Keratinocyte (primary cell): ENCODE measurements at places on chromosomes 16 and 17. TPM values are rescaled to one million over a fixed set of nuclear protein-coding genes. Genes with fewer than 3 reads are reported as not detected.

GRCh38 chr17:4609761-4610160 is 25.4 kb downstream of the SMTNL2 start:
- no peak for DNase-seq

GRCh38 chr17:72287586-72287985 is 166.8 kb downstream of the SOX9 start:
- DNase-seq: no peak

DNA sequence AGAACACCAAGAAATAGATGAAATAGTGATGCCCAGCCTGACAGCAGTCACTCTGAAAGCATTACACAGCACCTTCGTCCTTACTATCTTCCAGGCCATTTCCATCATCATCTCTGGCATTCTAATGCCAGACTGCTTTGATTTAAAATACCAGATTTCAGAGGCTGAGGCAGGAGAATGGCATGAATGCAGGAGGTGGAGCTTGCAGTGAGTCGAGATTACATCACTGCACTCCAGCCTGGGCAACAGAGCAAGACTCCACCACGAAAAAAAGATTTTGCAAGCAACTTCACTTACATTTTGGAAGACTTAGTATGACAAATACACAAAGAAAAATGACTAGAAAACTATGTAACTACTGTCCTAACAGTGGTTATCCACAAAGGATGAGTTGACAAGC is 244.0 kb downstream of the CPPED1 start:
- DNase-seq: no peak

DNA sequence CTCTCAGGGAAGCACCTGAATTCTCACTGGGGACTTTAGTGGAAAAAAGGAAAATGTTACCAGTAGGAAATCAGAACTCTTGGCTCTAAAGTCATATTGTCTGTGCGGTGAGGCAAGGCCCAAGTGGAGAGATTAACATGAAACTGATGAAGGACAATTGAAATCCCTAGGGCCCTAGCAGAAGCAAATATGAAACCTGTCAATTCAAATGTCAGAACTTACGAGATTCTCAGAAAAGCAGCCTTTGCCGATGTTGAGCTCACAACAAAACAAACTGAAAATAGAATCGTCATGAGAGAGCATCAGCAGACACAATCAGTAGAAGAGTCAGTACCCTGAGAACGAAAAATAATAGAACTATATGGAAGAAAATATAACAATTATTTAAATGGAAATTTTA is 108.8 kb downstream of the ELAC2 start:
- DNase-seq: no peak

DNA sequence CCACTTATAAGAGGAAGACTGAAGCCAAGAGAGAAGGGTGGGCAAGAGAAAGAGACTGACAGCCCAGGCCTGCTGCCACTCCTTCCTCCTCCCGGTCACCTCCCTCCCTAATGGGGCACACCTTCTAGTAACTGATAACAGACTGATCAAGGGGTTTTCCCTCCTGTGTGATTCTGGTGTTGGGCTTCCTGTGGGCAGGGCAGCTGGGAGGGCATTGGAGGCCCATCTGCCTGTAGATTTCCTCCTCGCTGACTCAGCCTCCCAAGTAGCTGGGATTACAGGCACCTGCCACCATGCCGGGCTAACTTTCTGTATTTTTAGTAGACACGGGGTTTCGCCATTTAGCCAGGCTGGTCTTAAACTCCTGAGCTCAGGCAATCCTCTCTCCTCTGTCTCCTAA is 16.2 kb downstream of the CA4 start:
- DNase-seq: no peak

The TEX14 gene
- polyA plus RNA-seq: 0.03 to 0.27 TPM (median 0.16 TPM) in 3 replicates

The CSH2 gene
- not detected in 3 replicates for polyA plus RNA-seq

DNA sequence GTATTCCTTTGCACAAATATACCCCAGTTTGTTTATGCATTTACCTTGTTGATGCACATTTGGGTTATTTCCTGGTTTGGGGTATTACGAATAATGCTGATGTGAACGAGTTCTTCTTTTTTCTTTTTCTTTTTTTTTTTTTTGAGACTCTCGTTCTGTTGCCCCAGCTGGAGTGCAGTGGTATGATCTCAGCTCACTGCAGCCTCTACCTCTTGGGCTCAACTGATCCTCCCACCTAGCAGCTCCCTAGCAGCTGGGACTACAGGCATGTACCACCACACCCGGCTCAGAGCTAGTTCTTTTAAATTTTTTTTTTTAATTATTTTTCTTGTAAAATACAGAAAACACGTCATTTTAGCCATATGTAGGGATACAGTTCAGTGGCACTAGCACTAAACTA is 14.1 kb downstream of the RAB40C start:
- no peak for DNase-seq

The CMTM1 gene
- 0.23 to 0.85 TPM (median 0.24 TPM) in 3 replicates for polyA plus RNA-seq

The ABCC6 gene
- 0.01 TPM in 1 of 3 replicates, not detected in the others for polyA plus RNA-seq

GRCh38 chr16:85113168-85113733 is 979 bp upstream of the CIBAR2 start:
- DNase-seq: no peak

DNA sequence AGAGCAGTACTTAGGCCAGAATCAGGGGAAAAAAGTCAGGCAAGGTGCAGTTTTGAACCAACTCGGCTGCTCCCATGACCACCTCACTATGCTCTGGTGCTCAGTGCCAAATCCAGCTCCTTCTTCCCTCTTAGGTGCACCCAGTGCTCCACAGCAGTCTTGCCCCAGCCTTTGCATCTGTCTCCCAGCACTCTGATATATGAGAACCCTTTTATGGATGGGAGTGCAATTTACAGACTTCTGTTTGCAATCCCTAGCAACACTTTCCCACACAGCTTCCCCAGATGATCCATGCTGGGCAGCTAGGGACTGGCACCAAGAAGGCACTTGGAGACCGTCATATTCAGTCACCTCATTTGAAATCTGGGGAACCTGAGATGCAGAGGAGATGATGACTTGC is 267.9 kb upstream of the CCL2 start:
- no peak for DNase-seq

DNA sequence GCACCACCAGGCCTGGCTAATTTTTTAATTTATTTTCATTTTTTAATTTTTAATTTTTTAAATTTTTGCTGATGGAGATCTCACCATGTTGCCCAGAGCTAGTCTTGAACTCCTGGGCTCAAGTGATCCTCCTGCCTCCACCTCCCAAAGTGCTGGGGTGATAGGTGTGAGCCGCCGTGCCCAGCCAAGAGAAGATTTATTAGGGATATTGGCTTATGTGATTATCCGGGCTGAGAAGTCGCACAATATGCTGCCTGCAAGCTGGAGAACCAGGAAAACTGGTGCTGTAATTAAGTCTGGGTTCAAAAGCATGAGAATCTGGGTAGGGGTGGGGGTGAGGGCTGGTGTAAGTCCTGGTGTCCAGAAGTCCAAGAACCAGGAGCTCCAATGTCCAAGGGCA is 2.5 kb upstream of the C16orf90 start:
- no peak for DNase-seq

DNA sequence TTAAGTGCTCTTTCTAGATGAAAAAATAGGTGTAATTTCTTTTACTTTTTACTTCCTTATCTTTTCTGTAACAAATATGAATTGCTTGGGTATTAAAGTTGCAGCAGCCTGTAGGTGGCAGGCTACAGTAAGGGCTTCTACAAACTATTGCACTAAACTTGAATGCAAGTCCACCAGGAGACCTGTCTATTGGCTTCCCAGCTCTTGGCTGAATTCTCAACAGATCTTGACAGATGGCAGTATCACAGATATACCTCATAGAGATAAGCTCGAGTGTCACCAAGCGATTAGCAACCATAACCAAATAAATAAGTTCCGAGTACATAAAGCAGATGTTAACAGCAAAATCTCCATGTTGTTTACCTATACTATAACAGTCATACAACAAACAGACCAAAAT is 5.9 kb downstream of the BBS2 start:
- no peak for DNase-seq

GRCh38 chr17:561116-561515 is 153.5 kb downstream of the VPS53 start:
- no peak for DNase-seq

The CISD3 gene
- 10.4 to 25.6 TPM (median 17.1 TPM) in 3 replicates for polyA plus RNA-seq

- no peak for DNase-seq
These were observed 68.4 kb upstream of the GSG1L start for GRCh38 chr16:28131743-28132393.

GRCh38 chr16:2082171-2082982 is 34.6 kb downstream of the TSC2 start:
- no peak for DNase-seq

DNA sequence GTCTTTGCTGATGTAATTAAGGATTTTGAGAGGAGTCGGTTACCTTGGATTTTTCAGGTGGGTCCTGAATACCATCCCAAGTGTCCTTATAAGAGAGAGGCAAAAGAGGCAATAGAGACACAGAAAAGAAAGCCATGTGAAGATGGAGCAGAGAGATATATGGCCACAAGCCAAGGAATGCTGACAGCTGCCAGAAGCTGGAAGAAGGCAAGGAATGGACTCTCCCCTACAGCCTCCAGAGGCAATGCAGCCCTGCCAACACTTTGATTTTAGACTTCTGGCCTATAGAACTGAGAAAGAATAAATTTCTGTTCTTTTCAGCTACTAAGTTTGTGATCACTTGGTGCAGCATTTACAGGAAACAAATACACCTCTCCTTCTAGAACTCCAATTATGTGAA is 8.2 kb upstream of the RNFT1 start:
- DNase-seq: no peak

The HSF5 gene
- 0.01 TPM in 1 of 3 replicates, not detected in the others for polyA plus RNA-seq

The SDK2 gene
- 1.8 to 4.5 TPM (median 2.8 TPM) in 3 replicates for polyA plus RNA-seq

GRCh38 chr17:48634493-48635208 is 8.5 kb upstream of the HOXB9 start:
- no peak for DNase-seq

DNA sequence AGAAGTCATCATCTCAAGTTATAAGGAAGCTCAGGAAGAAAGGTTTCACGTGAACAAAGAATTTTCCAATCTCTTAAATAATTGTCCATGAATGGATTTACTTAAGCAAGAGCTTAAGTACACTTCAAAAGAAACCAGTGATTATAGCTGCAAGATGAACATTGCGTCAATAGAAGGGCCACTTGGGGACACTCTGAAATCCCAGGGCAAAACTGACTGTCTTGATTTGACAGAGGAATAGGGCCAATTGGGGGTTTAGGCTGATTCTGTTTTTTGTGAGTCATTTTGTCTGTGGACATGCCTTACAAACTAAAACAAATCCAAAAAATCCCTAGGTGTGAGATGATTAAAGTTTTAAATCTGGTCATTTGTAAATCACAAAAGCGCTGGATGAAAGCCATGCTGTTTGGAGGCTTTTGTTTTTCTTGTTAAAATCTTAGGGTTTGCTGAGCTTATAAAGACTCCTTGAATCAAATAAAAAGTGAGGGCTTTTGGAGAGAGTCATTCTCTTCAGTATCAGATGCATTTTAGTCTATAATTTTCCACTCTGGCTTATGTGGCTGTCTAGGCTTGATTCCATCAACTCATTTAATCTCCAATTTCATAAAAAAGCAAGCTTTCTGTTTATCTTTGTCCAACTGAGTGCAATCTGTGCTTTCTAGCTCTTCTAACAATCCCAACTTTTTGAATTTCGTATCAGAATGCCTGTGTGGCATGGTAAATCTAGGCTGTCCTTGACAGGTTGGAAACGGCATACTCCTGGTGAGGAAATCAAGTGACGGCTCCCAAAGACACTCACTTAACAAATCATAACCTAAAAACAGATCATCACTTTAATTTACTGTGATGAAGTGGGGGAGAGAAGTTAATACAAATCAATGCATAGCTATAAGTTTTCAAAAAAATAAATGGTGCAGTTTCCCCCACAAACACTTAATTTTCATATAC is 98.2 kb upstream of the SOX9 start:
- no peak for DNase-seq

The KLHL10 gene
- 0.06 to 0.21 TPM (median 0.19 TPM) in 3 replicates for polyA plus RNA-seq

GRCh38 chr17:56289321-56289720 is 136.0 kb downstream of the ANKFN1 start:
- no peak for DNase-seq

DNA sequence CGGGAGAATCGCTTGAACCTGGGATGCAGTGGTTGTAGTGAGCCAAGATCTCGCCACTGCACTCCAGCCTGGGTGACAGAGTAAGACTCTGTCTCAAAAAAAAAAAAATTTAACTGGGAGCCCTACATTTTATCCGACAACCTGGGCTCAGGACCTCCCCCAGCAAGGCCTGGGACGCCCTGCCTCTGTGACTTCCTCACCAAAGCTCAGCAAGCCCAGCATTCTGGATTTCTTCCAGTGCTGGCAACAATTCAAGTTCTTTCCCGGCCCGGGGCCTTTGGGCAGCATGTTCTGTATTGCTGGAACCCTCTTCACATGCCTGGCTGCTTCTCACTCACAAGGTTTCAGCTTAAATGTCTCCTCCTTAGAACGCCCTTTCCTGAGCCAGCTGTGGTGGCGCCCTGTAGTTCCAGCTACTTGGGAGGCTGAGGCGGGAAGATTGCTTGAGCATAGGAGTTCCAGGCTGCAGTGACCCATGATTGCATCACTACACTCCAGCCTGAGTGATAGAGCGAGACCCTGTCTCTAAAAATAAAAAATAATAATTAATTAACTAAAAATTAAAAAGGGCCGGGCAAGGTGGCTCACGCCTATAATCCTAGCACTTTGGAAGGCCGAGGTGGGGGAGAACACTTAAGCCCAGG is 15.9 kb upstream of the MEIOB start:
- DNase-seq: no peak

The PLA2G10 gene
- polyA plus RNA-seq: 0.54 to 3.2 TPM (median 1.0 TPM) in 3 replicates

The TLCD1 gene
- polyA plus RNA-seq: 12.0 to 14.7 TPM (median 14.0 TPM) in 3 replicates

DNA sequence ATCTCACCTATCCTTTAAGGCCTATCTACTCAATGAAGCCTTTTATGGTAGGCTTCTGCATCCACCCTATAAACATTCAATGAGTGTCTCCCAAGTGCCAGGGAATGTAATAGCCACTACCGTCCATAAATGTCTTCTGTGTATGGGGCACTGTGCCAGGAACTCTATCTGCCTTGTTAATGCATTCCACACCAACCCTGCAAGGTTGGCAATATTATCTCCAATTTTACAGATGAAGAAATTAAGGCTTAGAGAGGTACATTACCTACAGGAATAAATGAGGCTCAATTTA is 20.0 kb downstream of the MAP3K14 start:
- DNase-seq: no peak

GRCh38 chr17:62725791-62726249 is 82.3 kb downstream of the MARCHF10 start:
- no peak for DNase-seq

GRCh38 chr16:78675312-78675711 is 575.9 kb downstream of the WWOX start:
- DNase-seq: no peak
